ENCODE measurements at places on chromosomes 11 and 22.

- DNase-seq: no peak
Observed at GRCh38 chr11:86999859-87000753, 37.6 kb upstream of the TMEM135 start.

- no peak for DNase-seq
Observed at GRCh38 chr22:39534591-39535356, 2.2 kb upstream of the RPS19BP1 start.

DNA sequence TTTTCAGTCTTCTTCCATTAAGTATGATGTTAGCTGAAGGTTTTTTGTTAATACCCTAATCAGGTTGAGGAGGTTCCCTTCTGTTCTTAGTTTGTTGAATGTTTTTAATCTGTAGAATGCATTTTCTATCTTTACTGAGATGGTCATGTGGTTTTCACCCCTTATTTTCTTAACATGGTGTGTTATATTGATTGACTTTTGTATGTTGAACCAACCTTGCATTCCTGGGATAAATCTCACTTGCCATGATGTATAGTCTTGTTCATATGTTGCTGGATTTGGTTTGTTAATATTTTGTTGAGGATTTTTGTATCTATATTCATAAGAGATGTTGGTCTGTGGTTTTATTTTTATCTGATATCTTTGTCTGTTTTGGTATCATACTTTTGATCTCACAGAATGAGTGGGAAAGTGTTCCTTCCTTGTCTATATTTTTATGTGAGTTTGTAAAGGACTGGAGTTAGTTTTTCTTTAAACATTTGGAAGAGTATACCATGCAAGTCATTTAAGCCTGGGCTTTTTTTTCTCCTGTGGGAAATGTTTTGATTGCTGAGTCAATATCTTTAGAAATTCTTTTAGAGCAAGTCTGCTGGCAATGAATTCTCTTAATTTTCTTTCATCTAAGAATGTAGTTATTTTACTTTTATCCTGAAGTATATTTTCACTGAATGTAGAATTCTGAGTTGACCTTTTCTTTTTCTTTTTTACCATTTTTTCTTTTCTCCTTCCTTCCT lies 5.5 kb upstream of the P4HA3 start:
- no peak for DNase-seq

DNA sequence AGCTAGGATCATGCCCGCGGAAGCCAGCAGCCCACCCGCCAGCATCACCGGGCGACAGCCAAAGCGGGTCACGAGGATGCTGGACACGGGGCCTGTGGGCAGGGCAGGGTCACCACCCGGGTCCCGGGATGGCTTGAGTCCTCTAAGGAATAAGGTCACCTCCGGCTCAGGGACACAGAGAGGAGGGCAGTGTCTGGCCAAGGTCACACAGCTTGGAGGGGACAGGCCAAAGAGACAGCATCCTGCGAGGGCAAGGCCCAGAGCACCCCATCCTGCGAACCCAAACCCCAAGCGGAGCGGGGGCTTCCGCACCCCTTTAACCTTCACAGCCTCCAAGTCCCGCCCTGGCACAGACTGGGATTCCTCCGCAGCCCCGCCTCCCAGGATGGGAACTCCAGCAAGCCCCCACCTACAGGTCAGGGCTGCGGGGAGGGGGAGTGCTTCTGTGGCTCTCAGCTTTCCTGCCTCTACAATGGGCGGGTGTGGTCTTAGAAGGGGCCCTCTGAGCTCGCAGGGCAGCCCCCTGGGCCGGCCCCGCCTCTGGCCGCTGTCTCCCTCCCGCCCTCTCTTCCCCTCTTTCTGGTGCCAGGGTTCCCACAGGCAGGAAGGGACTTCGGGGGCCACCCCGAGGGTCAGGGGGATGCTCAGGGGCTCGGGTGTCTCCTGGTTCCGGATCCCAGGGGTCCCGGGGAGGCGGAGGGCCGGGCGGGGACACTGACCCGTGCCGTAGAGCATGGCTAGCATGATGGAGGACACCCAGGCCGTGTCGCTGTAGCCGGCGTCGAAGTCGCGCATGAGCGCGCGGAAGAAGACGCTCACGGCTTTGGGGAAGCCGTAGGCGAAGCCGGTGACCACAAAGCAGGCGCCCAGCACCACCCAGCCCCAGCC lies 1.8 kb downstream of the SLC16A8 start:
- no peak for DNase-seq

- DNase-seq: no peak
Observed at GRCh38 chr11:112784323-112785073, 176.7 kb upstream of the NCAM1 start.

GRCh38 chr11:69141742-69142141 lies 14.0 kb upstream of the SMIM38 start:
- no peak for DNase-seq

GRCh38 chr22:44330744-44331660 lies 18.3 kb upstream of the SHISAL1 start:
- no peak for DNase-seq
